ENCODE measurements at places on chromosomes 3 and 15. TPM values are rescaled to one million over a fixed set of nuclear protein-coding genes. Genes with fewer than 3 reads are reported as not detected.

DNA sequence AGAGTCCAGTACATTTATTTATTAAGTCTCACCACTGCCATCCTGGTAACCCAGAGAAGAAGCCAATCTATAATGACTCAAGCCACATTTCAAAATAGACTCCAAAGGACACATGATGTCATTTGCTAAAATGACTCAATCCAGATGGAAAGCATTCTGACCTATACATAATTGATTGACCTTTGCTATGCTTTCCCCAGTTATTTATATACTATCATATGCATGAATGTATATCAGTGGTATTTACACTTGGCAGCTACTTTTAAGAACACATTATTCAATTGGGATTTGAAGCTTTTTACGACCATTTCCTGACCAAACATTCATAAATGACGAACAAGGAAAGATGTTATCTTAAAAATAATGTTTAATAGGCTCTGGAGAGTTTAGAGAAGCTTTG, 297.2 kb downstream of the FHIT start:
- DNase-seq: no peak

DNA sequence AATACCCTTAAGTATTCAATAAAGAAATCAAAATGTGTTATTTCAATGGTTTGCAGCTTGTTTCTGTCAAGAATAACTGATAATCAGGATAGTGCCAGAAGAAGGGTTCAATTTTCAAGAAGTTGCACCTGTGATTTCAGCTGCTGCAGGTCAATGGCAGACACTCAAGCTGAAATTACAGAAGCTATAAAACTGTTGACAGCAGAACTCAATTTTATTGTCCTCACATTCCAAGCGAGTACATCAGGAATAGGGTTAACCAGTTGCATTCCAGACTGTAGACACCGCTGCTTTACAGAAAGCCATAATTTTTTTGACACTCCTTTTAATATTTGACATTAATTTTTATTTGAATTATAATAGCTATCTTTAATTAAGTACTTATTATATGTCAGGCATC, 364.1 kb downstream of the CGGBP1 start:
- no peak for DNase-seq

DNA sequence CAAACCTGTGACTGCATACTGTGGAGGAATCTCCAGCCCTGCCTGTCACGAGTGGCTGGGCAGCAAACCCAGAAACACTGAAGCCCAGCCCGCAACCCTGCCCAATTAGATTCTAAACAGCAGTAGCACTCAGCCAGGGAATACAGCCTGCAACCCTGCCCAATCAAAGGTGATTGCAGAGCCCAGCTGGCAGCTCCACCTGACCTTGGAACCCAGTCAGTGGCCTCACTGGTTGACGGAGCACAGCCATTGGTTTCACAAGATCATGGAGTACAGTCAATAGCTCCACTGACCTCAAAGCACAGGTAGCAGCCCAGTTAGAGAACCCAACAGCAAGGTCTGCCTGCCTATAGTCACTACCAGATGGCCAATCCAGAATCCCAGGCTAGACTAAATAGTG, 35.2 kb upstream of the MYLK start:
- no peak for DNase-seq

GRCh38 chr3:153284282-153284938, 122.4 kb downstream of the RAP2B start:
- no peak for DNase-seq

KBTBD13 gene
- total RNA-seq: 5.7 TPM

LRRIQ4 gene
- not detected for total RNA-seq

CD96 gene
- 0.59 TPM for total RNA-seq

GRCh38 chr3:128433837-128434165, 32.9 kb downstream of the DNAJB8 start:
- DNase-seq: no peak

MCCC1 gene
- 16.2 TPM for total RNA-seq

- DNase-seq: no peak
Measured at GRCh38 chr3:122697952-122698620, 17.4 kb downstream of the PARP14 start.

- DNase-seq: no peak
Measured at GRCh38 chr3:40996382-40996781, 202.9 kb upstream of the CTNNB1 start.

DNA sequence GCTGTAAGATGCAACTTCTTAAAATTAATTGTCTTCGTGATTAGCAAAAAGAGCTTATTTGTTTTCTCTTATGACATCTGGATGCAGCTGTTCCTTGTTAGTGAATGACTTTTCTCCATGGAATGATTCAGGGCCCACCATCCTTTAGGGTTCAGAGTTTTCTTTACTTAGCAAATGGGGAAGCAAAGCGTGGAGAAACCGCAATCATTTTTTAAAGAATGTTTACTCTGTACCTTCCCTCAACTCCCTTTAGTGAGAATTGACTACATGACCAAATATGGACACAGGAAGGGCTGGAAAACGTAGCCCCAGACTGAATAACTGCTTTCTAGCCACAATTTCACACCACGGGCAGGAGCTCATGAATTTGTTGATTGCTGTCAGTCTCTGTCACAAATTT, 130.1 kb downstream of the EDEM1 start:
- no peak for DNase-seq

- no peak for DNase-seq
Measured at GRCh38 chr3:162134571-162134970, 638.0 kb downstream of the OTOL1 start.

- DNase-seq: no peak
Measured at GRCh38 chr15:79168922-79169456, 78.4 kb upstream of the RASGRF1 start.

- no peak for DNase-seq
Measured at GRCh38 chr3:54180921-54181320, 58.6 kb downstream of the CACNA2D3 start.

DNA sequence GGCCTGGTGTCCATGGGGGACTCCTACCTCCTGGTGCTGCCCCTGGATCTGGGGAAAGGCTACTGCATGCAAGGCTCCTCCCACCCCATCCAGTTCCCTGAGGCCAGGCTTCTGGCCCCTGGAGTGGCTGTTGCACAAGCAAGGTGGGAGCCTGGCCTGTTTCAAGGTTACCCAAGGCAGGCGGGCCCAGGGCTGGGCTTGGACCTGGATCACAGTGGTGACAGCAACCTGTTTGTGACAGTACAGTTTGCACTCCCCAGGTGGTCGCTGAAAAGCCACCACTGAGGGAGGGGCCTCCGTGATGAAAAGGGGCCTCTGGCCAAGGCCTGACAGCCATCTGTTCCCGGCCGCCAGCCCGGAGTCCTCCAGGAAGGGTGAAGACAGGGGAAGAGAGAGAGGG, 14.4 kb upstream of the KY start:
- DNase-seq: peak; percentile 16

SH3GL3 gene
- total RNA-seq: not detected

STX19 gene
- not detected for total RNA-seq

- DNase-seq: no peak
Measured at GRCh38 chr3:138365253-138365555, 16.8 kb downstream of the MRAS start.

ZNF80 gene
- not detected for total RNA-seq

ACKR4 gene
- total RNA-seq: not detected

PLA2G4E gene
- not detected for total RNA-seq

FANCD2OS gene
- total RNA-seq: not detected

DNA sequence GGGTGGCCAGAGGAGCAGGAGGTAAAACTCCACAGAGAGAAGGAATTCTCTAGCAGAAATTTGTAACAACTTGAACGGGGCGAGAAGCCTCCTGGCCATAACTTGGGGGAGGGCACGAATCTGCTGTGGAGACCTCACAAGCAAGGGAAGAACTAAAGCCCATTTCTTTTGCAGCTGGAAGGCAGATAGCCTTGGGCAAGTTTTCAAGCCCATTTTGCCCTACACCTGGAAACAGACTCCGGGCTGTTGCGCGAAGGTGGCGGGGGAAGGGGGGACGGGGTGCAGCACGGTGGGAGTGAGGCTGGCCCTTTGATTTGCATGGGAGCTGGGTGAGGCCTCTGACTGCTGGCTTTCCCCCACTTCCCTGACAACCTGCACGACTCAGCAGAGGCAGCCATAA, 168.8 kb downstream of the MEGF11 start:
- no peak for DNase-seq

DNA sequence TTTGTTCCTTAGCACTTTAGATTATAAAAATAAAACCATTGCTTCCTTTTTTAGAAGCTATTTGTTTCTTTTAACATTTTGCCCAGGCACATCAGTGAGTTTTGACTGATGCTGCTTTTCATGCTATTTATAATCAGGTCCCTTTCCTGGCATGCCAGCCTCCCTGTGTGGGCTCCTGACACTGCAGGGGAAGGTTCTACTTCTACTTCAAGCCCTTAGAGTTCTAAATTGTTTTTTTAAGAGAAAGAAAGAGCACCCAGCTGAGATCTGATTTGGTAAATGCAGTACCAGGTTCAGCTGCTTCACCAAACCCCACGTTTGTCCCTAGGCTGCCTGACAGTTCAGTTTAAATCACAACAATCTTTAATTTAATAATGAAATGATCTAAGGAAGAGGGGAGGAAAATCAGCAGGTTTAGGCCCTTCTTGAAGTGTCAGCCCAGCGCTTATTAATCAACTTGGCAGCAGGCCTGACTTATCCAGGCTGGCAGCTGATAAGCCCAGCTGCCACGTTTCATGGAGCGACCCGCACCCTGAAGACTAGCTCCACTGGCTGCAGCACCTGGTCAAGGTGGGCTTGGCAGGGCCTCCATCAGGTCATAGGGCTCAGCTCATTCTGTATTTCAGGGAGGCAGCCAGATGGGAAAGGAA, 29.0 kb downstream of the HGD start:
- no peak for DNase-seq

DNA sequence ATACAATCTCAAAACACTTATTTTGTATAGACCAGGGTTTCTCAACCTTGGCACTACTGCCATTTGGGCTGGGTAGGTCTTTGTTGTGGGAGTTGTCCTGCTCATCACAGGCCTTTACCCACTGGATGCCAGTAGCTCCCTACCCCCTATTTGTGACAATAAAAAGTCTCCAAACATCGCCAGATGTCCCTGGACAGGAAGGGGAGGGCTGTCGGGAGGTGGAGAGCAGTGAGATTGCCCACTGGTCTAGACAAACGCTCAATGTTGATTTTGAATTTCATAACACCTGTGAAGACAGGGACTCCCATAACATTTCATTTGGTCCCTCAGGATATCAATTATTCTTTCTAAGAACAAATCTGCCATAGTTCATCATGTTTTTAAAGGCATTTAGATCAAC, 151.7 kb upstream of the PTPRG start:
- no peak for DNase-seq

RBM15B gene
- 9.9 TPM for total RNA-seq

CCR3 gene
- 0.62 TPM for total RNA-seq

DNA sequence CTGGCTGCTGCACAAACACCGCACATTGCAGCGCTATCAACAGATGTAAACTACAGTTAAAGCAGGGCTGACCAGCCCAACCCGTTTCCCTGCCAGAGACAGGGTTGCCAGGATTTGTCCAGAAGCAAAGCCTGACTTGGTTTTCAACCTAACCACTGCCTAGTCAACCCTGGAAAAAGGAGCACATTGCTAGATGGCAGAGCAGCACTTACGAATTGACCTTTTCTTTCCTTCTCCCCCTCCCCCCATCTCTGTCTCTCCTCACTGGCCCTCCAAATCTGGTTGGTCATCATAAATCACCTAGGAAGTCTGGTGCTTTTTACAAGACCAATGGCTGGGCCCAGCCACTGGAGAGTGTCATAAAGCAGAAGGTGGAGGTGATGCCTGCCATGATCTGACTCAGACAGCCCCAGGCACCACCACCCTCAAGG, 51.3 kb downstream of the ABCC5 start:
- no peak for DNase-seq

GRCh38 chr3:142940000-142940399, 23.5 kb downstream of the PAQR9 start:
- no peak for DNase-seq

DNA sequence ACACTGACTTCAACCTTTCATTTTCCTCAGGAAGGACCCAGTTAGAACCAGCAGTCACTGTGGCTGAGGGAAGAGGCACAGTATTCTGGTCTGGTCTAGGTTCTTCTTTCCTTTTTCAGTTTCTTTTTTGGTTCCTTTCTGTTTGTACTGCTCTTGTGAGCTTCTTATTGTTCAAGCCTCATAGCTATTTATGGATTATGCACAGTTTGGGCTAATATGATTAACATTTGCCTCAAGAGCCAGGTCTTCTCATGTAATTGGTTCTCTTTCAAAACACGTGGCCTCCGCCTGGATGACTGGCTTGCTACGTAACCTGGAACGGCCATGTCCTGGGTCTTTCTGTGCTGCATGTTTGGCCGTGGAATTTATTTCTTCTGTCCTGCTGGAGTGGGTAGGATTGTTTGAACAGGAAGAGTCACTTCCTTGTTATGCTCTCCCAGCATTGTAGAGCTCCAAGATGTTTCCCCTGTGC, 43.3 kb downstream of the RBMS3 start:
- peak; percentile 50 for DNase-seq

DNA sequence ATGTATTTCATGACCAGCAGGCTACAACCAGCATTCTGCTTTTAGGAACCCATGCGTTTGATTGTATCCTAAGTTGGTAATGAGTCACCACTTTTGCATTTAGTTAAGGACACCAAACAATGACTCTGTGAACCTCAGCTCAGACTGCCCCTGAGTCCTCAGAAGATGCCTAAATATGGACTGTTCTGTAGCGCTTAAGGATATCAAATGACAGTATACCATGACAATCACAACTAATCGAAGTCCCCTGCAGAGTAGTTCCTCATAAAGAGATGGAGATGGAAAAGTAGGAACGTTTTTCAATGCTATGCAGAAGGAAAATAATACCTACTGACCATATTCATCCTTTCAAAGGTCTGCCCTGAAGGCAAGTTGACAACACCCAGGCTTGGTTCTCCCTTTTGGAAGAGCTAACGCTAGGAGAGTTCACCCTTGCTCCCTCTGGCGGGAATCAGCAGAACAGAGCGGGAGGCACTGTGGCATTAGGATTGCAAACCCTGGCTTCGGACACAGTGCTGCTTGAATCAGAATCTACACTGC, 508.6 kb downstream of the FHIT start:
- peak; percentile 25 for DNase-seq

- no peak for DNase-seq
Measured at GRCh38 chr15:68984586-68984985, 29.9 kb upstream of the NOX5 start.

DENND6A gene
- total RNA-seq: 10.6 TPM

GRCh38 chr3:146692254-146692653, 87.1 kb upstream of the PLSCR5 start:
- no peak for DNase-seq

DUOXA2 gene
- not detected for total RNA-seq

DNA sequence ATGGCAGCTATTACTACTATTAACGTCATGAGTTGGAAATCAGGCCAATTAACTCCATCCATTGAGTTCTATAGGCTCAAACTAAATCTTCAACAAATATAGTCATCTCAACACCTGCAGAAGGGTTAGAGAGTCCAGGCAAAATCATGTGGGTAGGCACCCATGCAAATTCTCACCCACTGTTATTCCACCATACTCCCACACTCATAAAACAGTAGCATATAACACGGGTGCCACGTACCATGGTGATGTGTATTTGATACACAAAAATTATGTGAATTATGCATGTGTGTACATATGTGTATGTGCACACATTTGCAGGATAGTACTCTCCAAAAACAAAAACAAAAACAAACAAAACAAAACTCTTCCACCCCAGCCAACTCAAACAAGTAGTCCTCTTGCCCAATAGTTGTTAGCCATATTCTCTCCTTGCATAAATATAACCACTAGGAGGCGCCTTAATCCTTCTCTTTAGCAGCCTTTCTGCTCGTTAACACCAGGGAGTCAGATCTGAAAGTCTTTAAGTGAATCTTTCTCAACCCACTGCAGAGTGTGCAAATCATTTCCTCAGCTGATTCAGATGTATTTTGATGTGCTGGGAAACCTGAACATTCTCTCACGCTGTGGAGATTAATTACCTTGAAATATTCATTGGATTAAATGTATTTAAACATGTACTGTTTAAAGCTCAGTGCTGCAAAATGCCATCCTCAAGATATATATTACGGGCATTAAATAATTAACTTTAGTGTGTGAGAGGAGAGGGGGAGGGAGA, 38.0 kb upstream of the COPB2 start:
- no peak for DNase-seq

Data from psoas muscle (tissue), 8 donors.